Activated CD4-positive, alpha-beta T cell treated with anti-CD3 and anti-CD28 coated beads, Interleukin-2, amount 50 U/mL, for 48 hours (primary cell): ENCODE measurements at places on chromosomes 11 and 22.

- no peak for DNase-seq
Observed at GRCh38 chr11:76631566-76632308, 38.8 kb downstream of the LRRC32 start.

GRCh38 chr11:94731880-94732601 lies 36.1 kb upstream of the AMOTL1 start:
- no peak for DNase-seq

- DNase-seq: no peak
Observed at GRCh38 chr11:110455718-110456117, 26.0 kb downstream of the FDX1 start.

GRCh38 chr11:61116426-61117167 lies 14.3 kb downstream of the CD5 start:
- DNase-seq: no peak

GRCh38 chr11:86414032-86414431 lies 39.3 kb downstream of the CCDC81 start:
- no peak for DNase-seq

DNA sequence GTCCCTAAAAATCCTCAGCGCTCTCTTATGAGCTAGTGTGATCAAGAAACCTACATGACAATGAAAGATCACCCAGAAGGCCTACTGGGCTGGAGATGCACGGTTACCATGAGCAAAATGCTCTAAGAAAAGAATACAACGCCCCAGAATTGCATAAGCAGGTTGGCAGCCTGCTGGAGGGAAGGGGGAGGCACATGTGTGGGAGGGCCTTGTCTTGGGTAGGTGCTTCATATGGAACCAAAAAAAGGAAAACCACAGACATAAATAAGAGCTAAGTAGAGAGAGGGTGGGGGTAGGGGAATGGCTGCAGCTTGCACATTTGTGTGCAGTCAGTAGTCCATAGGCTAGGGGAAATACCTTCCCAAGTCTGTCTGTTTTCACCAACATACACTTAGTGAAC lies 2.8 kb downstream of the SIAE start:
- no peak for DNase-seq

GRCh38 chr22:49704345-49705215 lies 123.1 kb downstream of the BRD1 start:
- DNase-seq: no peak
